ENCODE measurements at places on chromosomes 1 and 21.

DNA sequence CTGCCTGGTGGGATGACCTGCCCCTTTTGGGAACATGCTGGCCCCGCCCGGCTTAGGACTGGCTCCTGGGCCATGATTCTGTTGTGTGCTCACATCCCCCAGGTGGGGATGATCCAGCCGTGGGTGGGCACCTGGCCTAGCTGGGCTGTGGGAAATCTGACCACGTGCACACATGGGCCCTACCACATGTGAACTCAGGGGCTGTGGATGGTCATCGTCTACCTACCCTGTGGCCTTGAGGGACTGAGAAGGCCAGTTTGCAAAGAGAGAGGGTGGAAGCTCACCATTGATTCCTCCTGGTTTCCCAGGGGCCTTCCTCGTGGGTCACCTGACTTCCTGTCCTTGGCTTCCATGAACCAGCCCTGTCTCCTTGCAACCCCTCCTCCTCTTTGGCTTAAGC is 19.4 kb upstream of the PCP4 start:
- no peak for DNase-seq

- no peak for DNase-seq
Measured at GRCh38 chr21:43375837-43376477, 51.0 kb downstream of the SIK1 start.

- no peak for DNase-seq
Measured at GRCh38 chr1:164922585-164922984, 363.6 kb downstream of the PBX1 start.

GRCh38 chr1:186536273-186536890 is 75.5 kb upstream of the PDC start:
- no peak for DNase-seq

GRCh38 chr1:224407571-224408293 is 26.9 kb downstream of the WDR26 start:
- no peak for DNase-seq

DNA sequence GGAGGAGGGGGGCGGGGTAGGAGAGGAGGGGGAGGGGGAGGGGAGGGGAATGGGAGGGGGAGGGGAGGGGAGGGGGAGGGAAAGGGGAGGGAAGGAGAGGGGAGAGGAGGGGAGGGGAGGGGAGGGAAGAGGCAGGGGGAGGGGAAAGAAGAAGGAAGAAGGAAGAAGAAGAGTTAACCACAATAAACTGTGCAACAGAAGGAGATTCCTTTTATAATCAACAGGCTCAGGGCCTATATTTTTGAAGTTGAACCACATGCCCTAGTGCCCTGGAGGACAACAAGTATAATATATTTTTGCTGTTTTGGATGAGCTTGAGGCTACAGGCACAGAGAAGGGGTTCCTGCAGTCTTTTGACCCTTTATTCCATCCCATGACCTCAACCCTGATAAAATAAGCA is 228.2 kb upstream of the IRF2BP2 start:
- no peak for DNase-seq

DNA sequence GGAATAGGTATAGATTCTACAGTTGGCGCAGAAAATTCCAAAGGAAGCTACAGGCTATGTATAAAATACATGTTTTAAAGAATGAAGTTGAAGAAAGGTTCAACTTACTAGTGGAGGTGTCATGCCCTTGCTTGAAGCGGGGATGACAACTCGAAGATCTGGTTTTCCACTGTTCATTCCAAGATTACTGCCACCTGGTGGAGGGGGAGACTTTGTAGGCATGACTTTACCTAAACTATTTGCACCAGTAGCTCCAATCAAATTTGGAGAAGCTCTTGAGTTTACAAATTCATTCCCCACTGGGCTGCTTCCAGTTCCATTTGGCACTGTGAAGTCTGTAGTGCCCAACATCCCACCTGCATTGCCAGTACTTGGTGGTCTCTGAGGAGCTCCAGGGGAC is 81.7 kb downstream of the AXDND1 start:
- DNase-seq: no peak

DNA sequence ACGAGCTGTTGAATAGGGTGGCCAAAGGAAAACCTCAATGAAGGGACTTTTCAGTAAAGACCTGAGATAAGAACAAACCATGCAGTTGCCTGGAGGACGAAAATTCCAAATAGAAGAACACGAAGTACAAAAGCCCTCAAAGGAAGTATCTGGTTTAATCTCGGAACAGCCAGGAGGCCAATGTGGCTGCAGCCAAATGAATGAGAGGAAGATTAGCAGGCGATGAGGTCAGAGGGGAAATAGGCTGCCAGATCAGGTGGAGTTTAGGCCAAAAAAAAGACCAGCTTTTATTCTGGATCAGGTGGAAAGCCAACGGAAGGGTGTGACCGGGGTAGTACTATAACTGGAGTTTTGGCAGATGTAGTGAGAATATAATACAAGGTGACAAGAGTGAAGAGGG is 43.7 kb downstream of the SRSF11 start:
- DNase-seq: no peak

DNA sequence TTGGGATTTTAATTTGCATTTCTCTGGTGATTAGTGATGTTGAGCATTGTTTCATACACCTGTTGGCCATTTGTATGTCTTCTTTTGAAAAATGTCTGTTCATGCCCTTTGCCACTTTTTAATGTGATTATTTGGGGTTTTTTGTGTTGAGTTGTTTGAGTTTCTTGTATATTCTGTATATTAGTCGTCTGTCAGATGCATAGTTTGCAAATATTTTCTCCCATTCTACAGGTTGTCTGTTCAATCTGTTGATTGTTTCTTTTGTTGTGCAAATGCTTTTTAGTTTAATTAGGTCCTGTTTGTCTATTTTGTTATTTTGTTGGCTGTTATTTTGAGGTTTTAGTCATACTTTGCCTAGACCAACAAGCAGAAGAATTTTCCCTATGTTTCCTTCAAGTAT is 164.0 kb upstream of the CXADR start:
- no peak for DNase-seq

DNA sequence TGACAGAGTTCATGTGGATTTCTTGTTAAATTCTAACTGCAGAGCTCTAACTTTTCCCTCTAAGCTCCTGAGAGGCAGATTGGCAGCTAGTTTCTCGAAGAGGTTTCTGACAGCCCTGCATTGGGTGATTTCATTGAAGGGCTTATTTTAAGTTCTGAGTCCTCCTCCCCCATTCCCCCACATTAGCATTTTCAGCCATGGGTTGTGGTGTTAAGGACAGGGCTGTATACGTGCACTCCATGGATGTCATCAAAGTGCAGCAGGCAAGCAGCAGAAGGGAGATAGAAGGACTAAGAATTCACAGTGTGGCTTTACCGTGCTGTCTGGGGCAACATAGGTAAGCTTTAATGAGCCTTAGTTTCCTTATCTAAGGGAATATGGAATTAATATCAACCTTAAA is 19.0 kb downstream of the CRYZ start:
- no peak for DNase-seq

DNA sequence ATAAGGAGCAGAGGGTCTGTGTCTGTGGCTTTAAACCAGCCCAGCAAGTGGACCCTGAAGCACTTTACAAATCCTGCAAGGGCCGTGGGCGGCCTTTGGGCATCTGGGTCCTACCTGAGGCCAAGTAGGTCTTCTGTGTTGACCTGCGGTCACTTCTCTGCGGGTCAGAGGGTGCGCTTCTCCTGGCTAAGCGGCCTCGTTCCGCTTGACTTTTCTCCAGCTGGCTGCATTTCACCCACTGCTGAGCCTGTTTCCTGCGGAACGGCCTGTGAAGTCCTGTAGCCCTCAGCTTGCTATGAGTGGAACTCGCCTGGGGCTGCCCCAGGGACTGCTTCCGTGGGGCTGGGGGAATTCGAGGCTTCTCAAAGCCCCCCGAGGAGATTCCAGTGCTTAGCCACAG is 43.3 kb downstream of the SLC37A1 start:
- no peak for DNase-seq

DNA sequence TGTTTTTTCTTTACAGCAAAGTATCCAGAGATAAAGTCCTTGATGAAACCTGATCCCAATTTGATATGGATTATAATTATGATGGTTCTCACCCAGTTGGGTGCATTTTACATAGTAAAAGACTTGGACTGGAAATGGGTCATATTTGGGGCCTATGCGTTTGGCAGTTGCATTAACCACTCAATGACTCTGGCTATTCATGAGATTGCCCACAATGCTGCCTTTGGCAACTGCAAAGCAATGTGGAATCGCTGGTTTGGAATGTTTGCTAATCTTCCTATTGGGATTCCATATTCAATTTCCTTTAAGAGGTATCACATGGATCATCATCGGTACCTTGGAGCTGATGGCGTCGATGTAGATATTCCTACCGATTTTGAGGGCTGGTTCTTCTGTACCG is 6.5 kb downstream of the DEGS1 start:
- DNase-seq: no peak

All from right kidney (tissue), 9 donors.